Inflammatory macrophage (primary cell): ENCODE measurements at places on chromosomes 7 and 10.

DNA sequence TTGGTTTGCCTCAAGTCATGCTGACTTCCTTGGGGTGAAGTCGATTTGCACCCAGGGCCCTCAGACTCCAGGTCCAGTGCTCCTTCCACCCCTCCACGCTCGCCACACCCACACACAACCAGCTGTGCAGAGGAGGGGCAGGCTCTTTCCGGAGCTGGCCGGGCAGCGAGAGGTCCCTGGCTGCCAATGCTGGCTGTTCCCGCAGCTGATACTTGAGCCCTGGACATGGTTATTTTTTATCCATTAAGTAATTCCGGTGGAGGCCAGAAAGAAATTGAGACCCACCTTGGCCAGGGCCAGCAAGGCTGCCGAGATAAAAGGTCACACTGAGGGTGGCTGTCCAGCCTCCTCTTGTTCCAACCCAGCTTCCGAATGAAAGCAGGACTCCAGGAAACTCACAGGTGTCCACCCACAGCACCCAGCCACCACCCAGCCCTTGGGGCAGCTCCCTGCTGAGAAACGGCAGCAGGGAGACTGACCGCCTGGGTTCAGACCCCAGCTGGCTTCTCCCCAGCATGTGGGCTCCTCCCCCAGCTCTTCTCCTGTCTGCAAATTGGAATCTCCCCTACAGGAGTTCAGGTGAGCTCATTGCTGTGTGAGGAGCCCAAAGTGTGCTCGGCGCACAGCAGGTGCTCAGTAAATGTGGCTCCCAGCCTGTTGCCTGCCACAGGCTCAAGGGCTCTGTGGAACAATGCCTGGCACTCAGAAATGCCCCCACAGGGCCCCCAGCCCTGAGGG, 77.8 kb downstream of the PDGFA start:
- DNase-seq = no peak

DNA sequence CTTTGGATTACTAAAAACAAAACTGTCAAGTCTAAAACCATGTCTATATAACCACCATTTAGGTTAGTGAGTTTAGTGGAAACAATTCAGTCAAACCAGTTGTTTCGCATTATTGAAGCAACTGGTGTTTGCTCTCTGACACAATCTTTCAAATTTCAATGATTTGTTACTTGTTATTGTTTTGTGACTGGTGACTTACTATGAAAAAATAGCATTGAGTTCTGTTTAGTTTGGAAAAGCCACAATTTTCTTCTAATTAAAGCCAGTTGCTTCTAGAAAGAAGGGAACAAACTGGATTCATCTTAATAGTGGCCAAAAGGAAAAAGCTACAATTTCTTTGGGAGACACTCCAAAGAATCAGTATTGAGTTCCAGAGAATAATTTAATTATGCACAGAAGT, 30.4 kb downstream of the LAMB4 start:
- DNase-seq = no peak

DNA sequence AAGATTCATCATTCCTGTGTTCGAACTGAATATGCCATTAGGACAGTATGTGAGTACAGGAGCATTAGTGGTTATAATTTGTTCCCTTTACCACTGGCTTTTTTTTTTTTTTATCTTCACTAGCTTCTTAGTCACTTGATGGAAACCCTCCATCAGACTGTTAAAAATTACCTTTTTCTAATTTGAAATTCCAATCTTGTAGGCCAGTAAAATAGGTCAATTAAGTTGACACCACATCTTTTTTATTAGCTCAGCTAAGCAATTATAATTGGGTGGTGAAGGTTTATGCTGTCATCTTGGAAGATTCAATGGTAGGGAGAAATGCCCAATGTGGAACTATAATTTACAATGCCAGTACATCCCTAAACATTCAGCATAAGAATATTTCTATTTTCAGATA, 6.1 kb downstream of the NRCAM start:
- DNase-seq = no peak

- DNase-seq = no peak
Measured at GRCh38 chr10:80909254-80909653, 371.6 kb downstream of the SH2D4B start.

DNA sequence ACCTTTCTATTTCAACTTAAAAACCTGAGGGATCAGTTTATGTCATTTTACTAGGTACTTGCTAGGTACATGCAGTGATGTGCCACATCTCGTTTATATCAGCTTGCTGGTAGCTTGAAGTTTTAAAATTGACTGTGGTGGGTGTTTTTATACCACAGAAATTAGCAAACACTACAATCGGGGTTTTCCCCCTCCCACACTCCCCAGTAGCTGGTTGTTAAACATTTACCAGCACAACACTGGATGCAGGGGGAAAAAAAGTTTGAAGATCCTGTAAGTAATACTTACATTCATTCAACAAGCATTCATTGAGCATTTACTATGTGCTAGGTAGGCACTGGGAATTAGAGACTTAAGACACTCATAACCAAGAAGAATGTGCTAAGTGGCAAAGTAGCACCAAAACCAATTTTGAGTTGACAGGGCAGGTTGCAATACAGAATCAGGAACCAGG, 32.6 kb downstream of the USP6NL start:
- DNase-seq = peak; percentile 49

DNA sequence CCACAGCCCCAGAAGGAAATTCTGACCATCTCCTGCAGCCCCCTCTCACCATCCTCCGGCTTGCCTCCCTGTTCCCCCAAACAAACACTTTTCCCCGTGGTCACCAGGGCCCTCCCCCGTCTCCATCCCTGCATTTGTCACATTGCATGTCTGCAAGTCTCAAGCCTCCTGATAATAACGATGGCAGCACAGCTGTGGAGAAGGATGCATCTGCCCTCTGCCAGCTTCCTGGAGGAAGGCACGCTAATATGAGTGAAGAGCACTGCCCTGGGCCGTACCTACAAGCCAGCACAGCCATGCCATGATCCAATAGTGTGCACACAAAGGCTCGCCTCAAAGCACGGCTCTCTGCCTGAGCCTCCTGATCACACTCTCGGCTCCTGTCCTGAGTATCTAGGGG, 98.5 kb downstream of the SLIT1 start:
- DNase-seq = no peak

- no peak for DNase-seq
Measured at GRCh38 chr10:11322698-11323097, 288.8 kb downstream of the USP6NL start.

GRCh38 chr7:15839416-15840100, 153.1 kb upstream of the MEOX2 start:
- DNase-seq = no peak

GRCh38 chr7:97499204-97499603, 232.7 kb upstream of the TAC1 start:
- DNase-seq = no peak

- DNase-seq = no peak
Measured at GRCh38 chr10:125056161-125057132, 103.9 kb downstream of the CTBP2 start.

GRCh38 chr10:110820321-110820814, 51.4 kb upstream of the PDCD4 start:
- DNase-seq = no peak

- DNase-seq = no peak
Measured at GRCh38 chr7:5703572-5704533, 77.6 kb downstream of the RNF216 start.

- DNase-seq = no peak
Measured at GRCh38 chr7:123712619-123713018, 36.2 kb downstream of the WASL start.

- no peak for DNase-seq
Measured at GRCh38 chr7:85184599-85185423, 2.0 kb downstream of the SEMA3D start.

GRCh38 chr7:29622335-29623265, 59.0 kb downstream of the PRR15 start:
- no peak for DNase-seq

GRCh38 chr7:68576366-68576765, 1021.9 kb upstream of the AUTS2 start:
- no peak for DNase-seq

GRCh38 chr7:98831641-98832221, 38.1 kb downstream of the TMEM130 start:
- peak; percentile 68 for DNase-seq

DNA sequence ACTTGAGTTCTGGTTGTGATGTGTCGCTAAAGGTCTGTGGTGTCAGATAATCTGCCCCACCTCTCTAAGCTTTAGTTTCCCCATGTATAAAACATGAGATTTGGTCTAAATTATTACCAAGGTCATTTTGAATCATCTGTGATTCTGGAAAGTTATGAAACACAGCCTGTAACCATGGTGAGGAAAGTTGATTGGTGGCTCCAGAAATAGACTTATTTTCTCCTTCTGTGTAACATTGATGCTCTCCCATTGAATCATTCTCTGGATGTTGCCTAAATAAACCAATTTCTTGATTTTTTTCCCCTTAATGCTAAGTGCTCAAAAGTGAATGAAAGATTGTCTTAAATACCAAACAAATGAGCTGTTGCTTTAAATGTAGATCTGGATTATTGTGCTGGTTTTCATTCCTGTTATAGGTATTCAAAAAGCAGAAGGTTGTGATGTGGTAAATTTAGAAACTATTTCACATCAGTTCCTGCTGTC, 30.0 kb upstream of the PCGF5 start:
- no peak for DNase-seq

DNA sequence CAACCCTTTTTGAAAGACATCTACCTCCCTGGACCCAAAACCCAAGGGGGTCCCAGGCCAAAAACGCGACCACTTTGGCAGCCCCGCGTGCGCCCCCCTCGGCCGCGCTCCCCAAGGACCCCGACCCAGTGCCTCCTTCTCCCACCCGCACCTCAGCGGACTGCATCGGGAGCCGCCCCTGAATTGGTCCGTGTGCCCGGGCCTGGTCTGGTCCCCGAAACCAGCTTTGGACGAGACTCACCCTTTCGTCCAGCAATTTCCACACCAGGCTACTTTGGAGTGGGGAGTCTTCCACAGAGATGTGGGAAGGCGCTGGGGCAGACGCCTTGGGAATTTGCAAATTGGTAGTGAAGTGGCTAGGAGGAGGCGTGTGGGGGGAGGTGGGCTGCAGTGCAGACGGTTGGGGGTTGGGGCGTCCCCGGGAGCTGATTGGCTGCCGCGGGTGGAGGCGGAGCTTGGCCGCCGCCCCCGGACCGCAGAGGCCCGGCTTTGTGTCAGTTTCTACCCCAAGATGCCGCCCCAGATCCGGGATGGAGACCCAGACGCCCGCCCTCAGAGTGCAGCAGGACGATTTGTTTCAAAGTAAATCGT, 16.9 kb downstream of the TCAF1 start:
- no peak for DNase-seq

- DNase-seq = no peak
Measured at GRCh38 chr7:52797801-52798200, 237.6 kb upstream of the POM121L12 start.

- DNase-seq = peak; percentile 47
Measured at GRCh38 chr10:47152861-47153349, 147.1 kb upstream of the GDF10 start.

DNA sequence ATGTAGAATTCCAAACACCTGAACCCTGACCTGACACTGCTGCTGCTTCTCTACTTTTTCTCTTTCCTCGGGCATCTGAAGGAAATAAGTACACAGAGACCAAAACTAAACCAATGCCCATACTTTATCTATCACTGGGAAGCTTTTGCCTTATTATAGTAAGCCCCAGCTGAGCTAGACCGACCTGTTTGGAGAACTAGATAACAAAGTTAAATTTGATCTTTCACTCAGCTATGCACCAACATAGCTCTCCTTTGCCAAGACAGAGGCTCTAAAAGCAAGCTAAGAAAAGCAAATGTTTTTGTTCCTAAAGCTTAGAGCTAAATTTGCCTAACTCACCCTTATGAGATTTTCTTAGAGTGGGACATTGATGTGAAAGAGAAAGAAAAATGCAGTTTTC, 39.1 kb downstream of the NHLRC2 start:
- DNase-seq = no peak

- DNase-seq = no peak
Measured at GRCh38 chr10:24513155-24513554, 210.5 kb downstream of the ARHGAP21 start.

GRCh38 chr7:98771519-98771918, 98.3 kb downstream of the TMEM130 start:
- DNase-seq = no peak

GRCh38 chr7:157485361-157485831, 148.6 kb downstream of the DNAJB6 start:
- no peak for DNase-seq

DNA sequence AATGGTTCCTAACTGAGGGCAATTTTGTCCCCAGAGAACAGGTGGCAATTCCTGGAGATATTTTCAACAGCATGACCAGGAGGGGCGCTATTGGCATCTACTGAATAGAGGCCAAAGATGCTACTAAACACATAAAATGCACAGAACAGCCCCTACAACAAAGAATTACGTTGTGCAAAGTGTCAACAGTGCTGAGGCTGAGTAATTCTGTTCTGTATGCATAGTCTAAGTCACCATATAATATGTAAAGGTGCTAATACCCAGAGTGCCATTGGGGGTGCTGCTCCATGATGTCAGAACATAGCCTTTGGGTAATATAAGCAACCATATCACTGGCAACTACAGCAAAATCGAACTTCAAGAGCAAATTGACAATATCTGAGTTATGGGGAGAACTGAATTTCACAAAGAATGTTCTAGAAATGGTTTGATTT, 213.3 kb upstream of the PHYHIPL start:
- no peak for DNase-seq

DNA sequence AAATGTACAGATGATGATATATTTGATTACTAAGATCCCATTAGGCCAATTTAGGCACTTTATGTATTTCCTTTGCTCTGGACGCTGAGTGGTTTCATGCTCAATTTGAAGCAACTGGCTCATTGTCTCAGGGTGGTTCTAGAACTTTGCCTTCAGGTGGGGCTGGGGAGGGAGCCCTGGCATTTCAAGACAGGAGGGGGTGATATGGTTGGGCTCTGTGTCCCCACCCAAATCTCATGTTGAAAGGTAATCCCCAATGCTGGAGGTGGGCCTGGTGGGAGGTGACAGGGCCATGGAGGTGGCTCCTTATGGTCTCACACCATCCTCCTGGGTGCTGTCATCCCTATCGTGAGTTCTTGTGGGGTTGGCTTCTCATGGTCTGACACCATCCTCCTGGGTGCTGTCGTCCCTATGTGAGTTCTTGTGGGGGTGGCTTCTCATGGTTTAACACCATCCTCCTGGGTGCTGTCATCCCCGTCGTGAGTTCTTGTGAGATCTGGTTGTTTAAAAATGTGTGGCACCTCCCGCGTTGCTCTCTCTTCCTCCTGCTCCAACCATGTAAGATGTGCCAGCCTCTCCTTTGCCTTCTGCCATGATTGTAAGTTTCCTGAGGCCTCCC, 151.5 kb upstream of the KLF6 start:
- DNase-seq = no peak

DNA sequence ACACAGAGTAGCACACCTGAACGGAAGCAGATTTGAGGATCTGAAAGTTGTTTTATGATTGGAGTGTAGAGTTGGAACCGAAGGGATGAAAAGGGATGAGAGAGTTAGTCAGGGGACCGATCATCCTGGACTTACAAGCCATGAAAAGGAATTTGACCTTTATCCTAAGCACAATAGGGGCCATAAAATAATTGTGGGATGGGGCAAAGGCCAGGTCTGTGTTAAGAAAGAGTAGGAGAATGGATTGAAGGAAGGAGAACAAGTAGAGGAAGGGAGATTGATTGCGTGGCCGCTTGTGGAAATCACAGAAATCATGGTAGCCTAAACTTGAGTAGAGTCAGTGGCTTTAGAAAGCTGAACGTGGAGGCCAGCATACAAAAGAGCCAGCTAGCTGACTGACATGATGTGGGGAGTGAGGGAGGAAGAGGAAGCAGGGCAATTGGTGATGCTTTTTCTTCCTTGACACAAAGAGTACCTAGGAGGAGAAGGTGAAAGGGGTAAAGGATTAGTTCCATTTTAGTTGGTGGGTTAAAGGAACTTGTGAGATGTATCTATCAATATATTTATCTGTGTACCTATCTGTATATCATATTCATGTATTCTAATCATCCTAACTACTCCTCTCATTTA, 67.1 kb upstream of the RPA3 start:
- DNase-seq = no peak
